ENCODE measurements at places on chromosomes 13 and 19. TPM values are rescaled to one million over a fixed set of nuclear protein-coding genes. Genes with fewer than 3 reads are reported as not detected.

- DNase-seq = no peak
- no peaks in the 10 kb centered on the region for H3K4me1 ChIP-seq
- no peaks in the 10 kb centered on the region for H3K27me3 ChIP-seq
- H3K4me3 ChIP-seq = no peak overlapping the region
- no peak overlapping the region for H3K27ac ChIP-seq
- H3K36me3 ChIP-seq = no peaks in the 10 kb centered on the region
Observed at GRCh38 chr13:47407808-47408207, 511.0 kb upstream of the HTR2A start.

GRCh38 chr13:97853550-97853949 is 99.9 kb upstream of the IPO5 start:
- DNase-seq = no peak
- no peaks in the 10 kb centered on the region for H3K27me3 ChIP-seq
- H3K4me3 ChIP-seq = no peak overlapping the region

DNA sequence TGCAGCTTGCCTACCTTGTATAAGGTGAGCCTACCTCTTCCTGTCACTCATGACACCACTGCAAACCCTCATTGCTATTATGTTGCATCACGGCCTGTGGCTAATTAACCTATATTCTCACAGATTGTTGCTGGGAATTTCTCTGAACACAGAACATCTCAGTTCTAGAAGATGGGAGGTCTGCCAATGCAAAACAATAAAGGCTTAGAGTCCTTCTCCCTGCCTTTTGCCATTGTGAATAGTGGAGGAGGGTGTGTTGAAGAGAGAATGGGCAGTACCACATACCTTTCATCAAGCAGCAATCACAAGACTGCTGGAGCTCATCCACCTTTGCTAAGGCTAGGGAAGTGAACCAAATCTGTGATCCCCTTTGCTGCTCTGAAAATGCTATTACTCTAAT is 34.4 kb downstream of the WDFY2 start:
- H3K27me3 ChIP-seq = no peaks in the 10 kb centered on the region
- H3K27ac ChIP-seq = no peak overlapping the region

DNA sequence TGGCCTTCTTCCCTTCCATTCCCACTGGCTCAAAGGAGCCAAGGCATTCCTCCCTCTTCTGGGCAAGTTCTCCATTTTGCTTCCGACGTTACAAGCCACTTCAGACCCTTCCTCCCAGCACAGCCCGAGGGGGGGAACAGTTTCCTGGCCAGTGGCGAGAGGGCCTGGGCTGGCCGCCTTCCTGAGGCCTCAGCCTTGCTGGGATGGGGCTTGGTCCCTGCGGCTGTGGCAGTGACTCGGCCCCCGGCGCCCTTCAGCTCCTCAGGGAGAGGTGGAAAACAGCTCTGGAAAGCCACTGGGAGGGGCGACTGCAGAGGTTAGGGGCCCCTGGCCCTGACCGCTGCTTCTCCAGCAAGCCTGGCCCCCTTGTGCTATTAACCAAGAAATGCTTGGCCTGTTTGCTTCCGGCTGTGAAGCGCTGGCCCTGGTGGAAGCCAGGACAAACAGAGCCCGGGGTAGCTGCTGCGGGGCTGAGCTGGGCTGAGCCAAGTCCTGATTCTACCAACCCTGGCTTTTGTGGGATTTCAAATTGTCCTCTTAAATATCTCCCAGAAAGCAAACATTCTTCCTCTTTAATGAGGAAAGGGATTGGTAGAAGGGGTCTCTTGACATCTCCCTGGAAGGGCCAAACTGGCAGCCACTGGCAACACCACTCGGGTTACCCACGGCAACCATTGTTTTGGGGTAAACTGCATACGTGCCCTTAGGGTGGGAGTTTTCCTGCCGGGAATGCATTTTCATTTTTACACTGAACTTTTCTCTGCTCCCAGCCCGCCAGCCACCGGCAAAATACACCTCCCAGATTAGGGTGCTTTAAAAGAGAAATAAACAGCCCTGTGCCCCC is 38.7 kb downstream of the C13orf46 start:
- H3K4me3 ChIP-seq = no peak overlapping the region
- no peak overlapping the region for H3K27ac ChIP-seq
- no peaks in the 10 kb centered on the region for H3K36me3 ChIP-seq
- DNase-seq = no peak

DNA sequence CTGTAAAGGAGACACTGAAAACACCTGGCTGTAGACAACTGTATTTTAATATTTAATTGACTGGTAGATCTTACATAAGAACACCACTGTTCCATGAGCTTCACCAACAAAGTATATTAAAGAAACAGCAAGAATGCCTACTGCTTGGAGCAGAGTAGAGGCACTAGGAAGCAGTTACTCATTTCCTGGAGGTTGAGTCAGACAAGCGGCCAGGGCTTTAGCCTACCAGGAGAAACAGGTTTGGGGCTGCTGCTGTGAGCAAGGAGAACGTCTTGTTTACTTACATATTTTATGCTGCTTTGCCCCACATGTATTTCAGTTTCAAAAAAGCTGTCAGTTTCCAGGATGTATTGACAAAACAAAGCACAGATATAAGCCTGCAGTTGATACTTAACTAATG is 33.4 kb downstream of the ALG5 start:
- no peak overlapping the region for H3K27ac ChIP-seq
- H3K36me3 ChIP-seq = peaks cover 29% of the 10 kb centered on the region
- no peaks in the 10 kb centered on the region for H3K27me3 ChIP-seq

DNA sequence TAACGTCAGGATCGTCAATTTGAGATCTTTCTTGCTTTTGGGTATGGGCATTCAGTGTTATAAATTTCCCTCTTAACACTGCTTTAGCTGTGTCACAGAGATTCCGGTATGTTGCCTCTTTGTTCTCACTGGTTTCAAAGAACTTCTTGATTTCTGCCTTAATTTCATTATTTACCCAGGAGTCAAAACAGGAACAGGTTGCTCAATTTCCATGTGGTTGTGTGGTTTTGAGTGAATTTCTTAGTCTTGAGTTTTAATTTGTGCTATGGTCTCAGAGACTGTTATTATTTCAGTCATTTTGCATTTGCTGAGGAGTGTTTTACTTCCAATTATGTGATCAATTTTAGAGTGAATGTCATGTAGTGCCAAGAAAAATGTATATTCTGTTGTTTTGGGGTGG is 153.1 kb downstream of the PCDH17 start:
- H3K36me3 ChIP-seq = no peaks in the 10 kb centered on the region
- H3K27me3 ChIP-seq = no peaks in the 10 kb centered on the region
- no peak overlapping the region for H3K27ac ChIP-seq
- no peak for DNase-seq
- no peak overlapping the region for H3K4me3 ChIP-seq

DNA sequence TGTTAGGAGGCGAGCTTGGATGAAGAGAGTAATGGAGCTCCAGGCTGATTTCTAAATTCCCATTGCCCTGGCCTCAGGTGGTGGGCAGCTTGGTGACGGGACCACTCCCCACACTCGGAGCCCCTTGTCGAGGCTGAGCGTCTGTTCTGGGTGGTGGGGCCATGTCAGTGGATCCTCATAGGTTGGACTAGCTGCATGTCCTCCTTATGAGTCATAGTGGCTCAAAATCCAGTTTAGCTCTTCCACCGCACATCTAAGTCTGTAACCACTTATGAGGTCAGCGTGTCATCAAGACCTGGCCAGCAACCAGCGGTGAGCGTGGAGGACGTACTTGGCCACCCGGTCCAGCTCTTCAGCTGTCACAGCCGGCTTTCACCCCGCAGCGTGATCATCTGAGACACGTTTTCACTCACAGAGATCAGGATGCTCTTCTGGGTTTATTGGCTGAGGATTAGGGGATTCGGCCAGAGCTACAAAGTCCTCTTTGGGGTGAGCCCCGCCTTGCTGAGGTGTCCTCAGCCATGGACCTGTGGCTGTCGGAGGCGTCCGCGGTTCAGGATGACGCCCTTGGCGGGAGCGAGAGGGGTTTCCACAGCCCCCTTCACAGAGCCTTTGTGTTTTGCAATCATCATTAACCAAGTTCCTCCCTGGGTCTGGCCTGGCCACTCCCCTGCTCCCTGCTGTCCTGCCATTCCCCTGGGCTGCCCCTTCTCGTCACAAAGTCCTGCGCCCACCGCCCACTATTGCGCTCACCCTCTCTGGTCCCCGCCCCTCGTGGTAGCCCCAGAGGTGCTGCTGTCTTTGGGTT is 41.9 kb downstream of the ADPRHL1 start:
- H3K36me3 ChIP-seq = no peaks in the 10 kb centered on the region
- H3K27me3 ChIP-seq = peaks cover 5% of the 10 kb centered on the region
- H3K4me3 ChIP-seq = no peak overlapping the region
- H3K27ac ChIP-seq = no peak overlapping the region

The CGB8 gene
- not detected for total RNA-seq

The ZNF714 gene
- total RNA-seq = 11.7 TPM

The ZNF154 gene
- 1.4 TPM for total RNA-seq

All from upper lobe of left lung (tissue), 6 donors.